Caudate nucleus (tissue), 63 donors: ENCODE measurements at places on chromosomes 7 and 10.

- no peak for DNase-seq
Observed at GRCh38 chr10:110843796-110844616, 27.7 kb upstream of the PDCD4 start.

- DNase-seq = no peak
Observed at GRCh38 chr7:14288701-14289100, 299.2 kb upstream of the ETV1 start.

DNA sequence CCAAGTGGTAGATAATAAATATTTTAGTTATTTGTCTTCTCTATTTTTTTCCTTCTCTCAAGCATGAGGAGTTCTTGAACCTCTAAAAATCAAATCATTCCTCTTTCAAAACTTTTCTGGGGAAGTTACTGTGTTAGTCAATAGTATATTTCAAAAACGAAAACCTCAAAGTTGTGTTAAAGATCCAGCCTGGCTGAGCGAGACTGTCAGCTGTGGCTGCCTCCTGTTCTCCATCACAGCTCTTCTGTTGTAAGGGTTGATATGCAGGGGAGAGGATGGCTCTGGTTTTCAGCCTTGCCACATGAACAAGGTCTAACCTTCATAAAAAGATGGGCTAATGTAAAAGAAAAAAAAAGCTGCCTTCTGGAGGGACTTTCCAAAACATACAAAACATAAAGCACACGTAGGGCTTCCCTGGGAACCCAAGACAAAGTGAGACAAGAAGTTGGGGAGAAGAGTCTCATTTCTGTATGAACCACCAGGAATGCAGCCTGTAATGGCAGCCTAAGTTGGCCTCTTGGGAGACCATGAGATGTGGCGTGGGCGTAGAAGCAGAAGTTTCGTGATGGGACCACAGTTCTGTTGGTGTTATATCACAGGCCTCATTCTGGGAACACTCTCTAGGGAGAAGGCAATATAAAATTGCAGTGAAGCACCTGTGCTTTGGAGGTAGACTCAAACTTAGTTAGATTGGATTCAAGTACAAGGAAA is 77.9 kb upstream of the FHIP2A start:
- DNase-seq = no peak

DNA sequence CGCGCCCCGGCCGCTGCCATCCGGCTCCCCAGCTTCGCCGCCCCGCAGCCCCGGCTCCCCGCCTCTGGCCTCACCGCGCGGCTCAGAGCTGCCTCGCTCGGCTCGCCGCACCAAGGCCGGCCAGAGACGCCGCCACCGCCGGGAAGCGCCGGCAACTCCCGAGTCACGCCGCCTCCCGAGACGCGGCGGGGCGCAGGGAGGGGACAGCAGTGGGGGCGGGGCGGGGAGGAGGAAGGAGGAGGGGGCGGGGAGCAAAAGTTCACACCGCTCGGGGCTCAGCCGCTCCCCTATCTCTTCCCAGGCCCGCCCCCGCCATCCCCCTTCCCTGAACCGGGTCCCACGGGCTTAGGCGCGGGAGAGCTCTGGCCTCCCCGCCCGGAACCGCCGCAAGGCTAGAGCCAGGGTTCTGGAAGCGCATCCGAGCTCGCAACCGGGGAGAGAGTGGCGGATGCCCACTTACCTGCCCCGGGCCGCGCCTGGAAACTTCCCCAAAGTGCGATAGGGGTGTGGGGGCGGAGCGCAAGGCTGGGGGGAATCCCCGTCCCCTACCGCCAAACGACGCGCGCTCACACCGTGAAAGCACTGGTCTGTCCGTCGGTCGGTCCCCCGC is 1.0 kb downstream of the CHST15 start:
- DNase-seq = no peak

DNA sequence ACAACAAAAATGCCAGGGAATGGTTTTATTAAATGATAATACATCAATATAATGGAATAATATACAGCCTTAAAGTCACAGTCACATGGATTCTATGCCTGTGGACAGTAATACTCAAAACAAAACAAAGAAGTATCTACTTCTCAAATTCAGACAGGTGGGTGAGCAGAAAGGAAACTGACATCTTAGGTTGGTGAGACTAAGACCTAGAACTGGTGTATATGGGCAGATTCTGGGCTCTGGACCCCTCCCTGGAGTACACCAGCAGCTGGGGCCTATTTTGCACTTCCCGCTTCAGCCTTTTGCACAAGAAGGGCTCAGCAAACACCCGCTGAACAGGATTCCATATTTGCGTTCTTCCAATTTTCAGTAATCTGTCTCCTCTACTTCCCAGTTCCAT is 5.4 kb upstream of the FIS1 start:
- DNase-seq = no peak

- no peak for DNase-seq
Observed at GRCh38 chr10:4663162-4663992, 162.6 kb upstream of the AKR1E2 start.

DNA sequence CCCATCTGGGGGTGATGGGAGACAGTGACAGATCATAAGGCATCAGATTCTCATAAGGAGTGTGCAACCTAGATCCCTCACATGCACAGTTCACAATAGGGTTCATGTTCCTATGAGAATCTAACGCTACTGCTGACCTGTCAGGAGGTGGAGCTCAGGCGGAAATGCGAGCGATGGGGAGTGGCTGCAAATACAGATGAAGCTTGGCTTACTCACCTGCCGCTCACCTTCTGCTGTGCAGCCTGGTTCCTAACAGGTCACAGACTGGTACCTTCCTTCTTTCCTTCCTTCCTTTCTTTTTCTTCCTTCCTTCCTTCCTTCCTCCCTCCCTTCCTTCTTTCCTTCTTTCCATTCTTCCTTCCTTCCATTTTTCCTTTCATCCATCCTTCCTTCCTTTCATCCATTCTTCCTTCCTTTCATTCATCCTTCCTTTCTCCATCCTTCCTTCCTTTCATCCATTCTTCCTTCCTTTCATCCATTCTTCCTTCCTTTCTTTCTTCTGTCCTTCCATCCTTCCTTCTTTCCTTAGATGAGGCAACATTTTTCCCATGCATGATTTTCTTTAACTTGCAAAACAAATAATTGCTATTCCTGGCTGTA is 370.0 kb upstream of the AUTS2 start:
- DNase-seq = no peak
